Activated CD4-positive, alpha-beta T cell treated with anti-CD3 and anti-CD28 coated beads for 36 hours (primary cell): ENCODE measurements at places on chromosomes 4 and X. TPM values are rescaled to one million over a fixed set of nuclear protein-coding genes. Genes with fewer than 3 reads are reported as not detected.

DNA sequence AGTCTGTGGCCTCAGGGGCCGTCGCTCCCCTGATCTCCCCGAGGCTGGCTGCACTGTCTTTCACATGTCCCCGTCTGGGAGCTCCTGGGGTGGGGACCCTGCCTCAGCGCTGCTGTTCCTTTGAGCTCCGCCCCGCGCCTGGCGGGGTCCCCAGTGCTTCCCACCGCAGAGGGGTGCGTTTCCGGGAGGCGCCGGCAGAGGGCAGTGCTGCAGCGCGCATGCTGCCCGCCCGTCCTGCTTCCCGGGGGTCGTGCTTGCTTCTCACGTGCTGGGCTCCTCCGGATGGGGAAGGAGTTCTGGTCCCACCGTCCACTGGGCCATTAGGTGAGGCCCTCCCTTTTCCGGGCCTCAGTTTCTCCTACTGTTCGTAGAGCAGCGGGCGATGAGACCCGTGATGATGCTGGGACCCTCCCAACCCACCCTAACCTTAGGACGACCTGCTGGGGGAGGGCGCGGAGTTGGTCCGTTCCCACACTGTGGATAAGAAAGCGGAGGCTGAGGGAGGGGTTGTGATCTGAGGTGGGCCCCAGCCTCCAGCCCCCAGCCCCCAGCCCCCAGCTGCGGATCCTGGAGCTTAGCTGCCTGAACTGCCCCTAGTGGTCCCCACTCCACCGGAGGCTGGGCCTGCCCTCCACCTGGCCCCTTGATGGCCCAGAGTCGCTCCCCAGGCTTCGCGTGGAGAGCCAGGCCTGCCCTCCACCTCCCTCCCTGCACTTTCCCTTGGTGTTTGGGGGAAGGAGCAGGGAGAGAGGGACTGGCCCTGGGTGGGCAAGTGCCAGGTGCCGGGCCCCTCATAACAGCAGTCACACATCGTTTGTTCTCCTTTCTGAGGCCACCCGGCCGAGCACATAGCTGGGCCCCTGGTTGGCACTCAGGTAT is 15.3 kb downstream of the CPZ start:
- H3K27me3 ChIP-seq, result peaks cover 4% of the 10 kb centered on the region
- DNase-seq, result peak; percentile 66
- no peak overlapping the region for H3K4me3 ChIP-seq
- no peaks in the 10 kb centered on the region for H3K4me1 ChIP-seq

Gene CLDN2
- total RNA-seq, result not detected

DNA sequence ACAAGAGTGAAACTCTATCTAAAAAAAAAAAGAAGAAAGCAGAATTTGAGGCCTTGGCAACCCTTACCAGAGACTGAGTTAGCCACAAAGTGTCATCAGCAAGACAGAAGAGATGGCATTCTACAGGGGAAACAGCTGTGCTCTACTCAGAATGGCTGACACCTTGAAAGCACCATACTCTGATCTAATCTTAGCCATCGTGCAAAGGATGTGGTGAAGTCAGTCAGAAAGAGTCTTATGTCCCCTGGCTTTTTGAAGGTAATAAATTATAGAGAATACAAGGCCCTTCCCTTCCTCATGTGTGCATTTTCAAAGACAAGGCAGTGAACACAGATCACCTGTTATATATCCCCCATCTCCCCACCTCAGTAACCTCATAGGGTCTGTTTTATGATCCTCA is 13.2 kb downstream of the CLNK start:
- H3K27me3 ChIP-seq, result no peaks in the 10 kb centered on the region
- H3K4me1 ChIP-seq, result peaks cover 26% of the 10 kb centered on the region
- DNase-seq, result peak; percentile 28
- H3K4me3 ChIP-seq, result no peak overlapping the region

Gene PFKFB1
- total RNA-seq, result 0.55 TPM

Gene RELL1
- total RNA-seq, result 8.5 TPM

GRCh38 chr4:88661739-88662138 is 35.9 kb downstream of the NAP1L5 start:
- H3K36me3 ChIP-seq, result peaks cover 17% of the 10 kb centered on the region
- no peak overlapping the region for H3K27ac ChIP-seq
- no peaks in the 10 kb centered on the region for H3K27me3 ChIP-seq
- peaks cover 7% of the 10 kb centered on the region for H3K4me1 ChIP-seq
- H3K4me3 ChIP-seq, result no peak overlapping the region

- no peak overlapping the region for H3K27ac ChIP-seq
- H3K36me3 ChIP-seq, result no peaks in the 10 kb centered on the region
- DNase-seq, result no peak
- no peak overlapping the region for H3K4me3 ChIP-seq
These were observed 482.9 kb downstream of the NAF1 start for GRCh38 chr4:162683659-162684370.

GRCh38 chr4:75107755-75108612 is 175.1 kb downstream of the PARM1 start:
- DNase-seq, result no peak
- H3K36me3 ChIP-seq, result no peaks in the 10 kb centered on the region
- H3K27ac ChIP-seq, result no peak overlapping the region
- peaks cover 2% of the 10 kb centered on the region for H3K27me3 ChIP-seq

Gene ZNF630
- total RNA-seq, result 1.8 TPM
